IPS DF 6.9 (cell line): ENCODE measurements at places on chromosomes 3 and 15.

- H3K4me1 ChIP-seq = no peaks in the 10 kb centered on the region
- no peaks in the 10 kb centered on the region for H3K27me3 ChIP-seq
- H3K4me3 ChIP-seq = no peak overlapping the region
- no peak for DNase-seq
These were observed 340.6 kb downstream of the SOX2 start for GRCh38 chr3:182052332-182052731.

DNA sequence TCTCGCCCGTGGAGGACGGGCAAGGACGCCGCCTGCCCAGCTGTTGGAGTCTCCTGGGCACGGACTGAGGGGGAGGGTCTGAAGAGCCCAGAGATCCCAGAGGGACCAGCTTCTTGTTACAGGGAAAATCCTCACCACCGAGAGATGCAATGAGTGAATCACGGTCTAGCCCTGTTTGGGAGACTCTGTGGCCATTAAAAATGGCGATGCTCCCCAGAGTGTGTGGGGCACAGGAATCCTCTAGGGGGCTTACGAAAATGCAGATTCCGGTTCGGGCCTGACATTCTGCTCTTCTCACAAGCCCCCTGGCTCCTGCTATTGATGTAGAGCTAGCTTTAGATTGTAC, 35.5 kb upstream of the EPHB3 start:
- H3K36me3 ChIP-seq = no peaks in the 10 kb centered on the region
- no peak overlapping the region for H3K27ac ChIP-seq
- DNase-seq = no peak
- H3K4me3 ChIP-seq = peak overlapping the region; percentile 35; the same call in 1 of the 2 replicates
- H3K27me3 ChIP-seq = no peaks in the 10 kb centered on the region

DNA sequence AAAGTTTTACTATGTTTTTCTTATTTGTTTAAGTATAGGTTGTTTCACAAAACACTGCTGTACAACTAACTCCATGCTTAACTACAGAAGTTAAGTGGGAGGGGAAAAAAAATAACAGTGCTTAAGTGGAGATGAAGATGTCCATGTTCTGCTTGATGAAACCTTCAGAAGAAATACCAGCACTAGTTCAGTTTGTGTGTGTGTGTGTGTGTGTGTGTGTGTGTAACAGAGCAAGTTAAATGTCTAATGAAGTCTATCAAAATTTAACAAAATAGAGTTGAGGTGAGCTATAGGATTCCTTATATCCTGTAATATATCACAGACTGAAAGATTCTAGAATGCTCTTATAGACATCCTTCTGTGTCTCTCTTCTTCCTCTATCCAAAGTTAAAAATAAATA, 44.1 kb upstream of the CBLB start:
- no peak overlapping the region for H3K27ac ChIP-seq
- H3K4me3 ChIP-seq = no peak overlapping the region
- H3K36me3 ChIP-seq = no peaks in the 10 kb centered on the region

GRCh38 chr15:100861511-100861991, 18.1 kb upstream of the ALDH1A3 start:
- H3K4me3 ChIP-seq = no peak overlapping the region
- no peaks in the 10 kb centered on the region for H3K27me3 ChIP-seq
- H3K4me1 ChIP-seq = no peaks in the 10 kb centered on the region
- no peak for DNase-seq
- H3K36me3 ChIP-seq = no peaks in the 10 kb centered on the region

- no peaks in the 10 kb centered on the region for H3K36me3 ChIP-seq
- H3K4me3 ChIP-seq = no peak overlapping the region
- peaks cover 1% of the 10 kb centered on the region; the same call in 1 of the 2 replicates for H3K4me1 ChIP-seq
- no peak overlapping the region for H3K27ac ChIP-seq
- peak; percentile 58 for DNase-seq
These were observed 317.8 kb upstream of the C2CD4B start for GRCh38 chr15:62482785-62483429.

- H3K4me1 ChIP-seq = no peaks in the 10 kb centered on the region
- no peak overlapping the region for H3K4me3 ChIP-seq
- H3K36me3 ChIP-seq = no peaks in the 10 kb centered on the region
- no peak for DNase-seq
- H3K27ac ChIP-seq = no peak overlapping the region
These were observed 502.0 kb upstream of the CFAP20DC start for GRCh38 chr3:59551834-59552233.

DNA sequence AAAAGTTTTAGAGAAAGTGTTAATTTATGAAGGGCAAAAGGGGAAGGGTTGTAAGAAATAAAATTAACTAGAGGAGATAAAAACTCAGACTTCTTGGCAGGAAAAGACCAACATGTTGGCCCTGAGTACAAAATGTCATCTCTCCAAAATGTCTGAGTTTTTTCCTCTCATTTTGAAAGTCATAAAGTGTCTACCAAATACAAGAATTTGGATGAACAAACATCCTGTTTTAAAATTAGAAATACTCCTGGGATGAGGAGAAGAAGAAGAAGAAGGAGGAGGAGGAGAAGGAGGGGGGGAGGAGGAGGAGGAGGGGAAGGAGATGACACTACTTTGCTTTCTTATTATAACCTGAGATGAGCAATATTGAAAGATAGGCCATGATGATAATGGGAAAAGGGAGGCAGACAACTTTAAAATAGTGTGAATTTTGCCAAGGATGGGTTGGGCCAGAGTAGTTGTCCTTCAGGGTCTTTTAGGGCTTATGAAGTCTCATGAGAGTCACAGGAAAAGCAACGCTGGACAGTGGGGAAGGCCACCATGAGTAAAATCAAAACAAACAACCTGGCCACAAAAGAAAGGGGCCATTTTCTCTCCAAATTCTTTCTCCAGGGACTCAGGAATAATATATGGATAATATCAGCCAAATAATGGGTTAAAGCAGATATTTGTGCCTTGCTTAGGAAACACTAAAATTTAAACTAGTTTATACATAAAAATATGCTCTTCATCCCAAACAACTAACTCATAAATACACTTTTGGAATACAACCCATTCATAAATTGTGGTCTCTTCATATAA, 632.9 kb downstream of the EPHA3 start:
- DNase-seq = no peak
- no peaks in the 10 kb centered on the region for H3K36me3 ChIP-seq
- no peak overlapping the region for H3K4me3 ChIP-seq

GRCh38 chr15:37111427-37111717, 11.0 kb upstream of the MEIS2 start:
- H3K4me1 ChIP-seq = peaks cover 6% of the 10 kb centered on the region; the same call in 1 of the 2 replicates
- DNase-seq = no peak
- H3K36me3 ChIP-seq = no peaks in the 10 kb centered on the region
- peaks cover 37% of the 10 kb centered on the region for H3K27me3 ChIP-seq

DNA sequence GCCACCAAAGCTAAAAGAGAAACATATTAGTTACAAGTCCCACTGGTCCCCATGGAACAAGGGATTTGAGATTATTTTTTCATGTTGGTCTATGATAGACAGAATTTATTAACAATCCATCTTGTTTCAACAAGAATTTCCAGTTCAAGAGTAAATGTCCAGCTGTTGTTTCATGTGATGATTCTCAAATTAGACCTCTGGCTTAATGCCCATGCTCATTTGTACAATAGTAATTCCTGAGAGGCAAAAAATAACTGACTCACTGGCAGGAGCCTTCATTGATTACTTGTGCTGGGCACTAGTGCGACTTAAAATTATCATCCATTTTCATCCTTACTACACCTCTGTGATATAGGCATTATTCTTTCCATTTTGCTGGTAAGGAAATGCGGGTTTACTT, 171.3 kb downstream of the ITPR1 start:
- DNase-seq = no peak
- H3K27me3 ChIP-seq = no peaks in the 10 kb centered on the region
- no peak overlapping the region for H3K27ac ChIP-seq
- no peak overlapping the region for H3K4me3 ChIP-seq

DNA sequence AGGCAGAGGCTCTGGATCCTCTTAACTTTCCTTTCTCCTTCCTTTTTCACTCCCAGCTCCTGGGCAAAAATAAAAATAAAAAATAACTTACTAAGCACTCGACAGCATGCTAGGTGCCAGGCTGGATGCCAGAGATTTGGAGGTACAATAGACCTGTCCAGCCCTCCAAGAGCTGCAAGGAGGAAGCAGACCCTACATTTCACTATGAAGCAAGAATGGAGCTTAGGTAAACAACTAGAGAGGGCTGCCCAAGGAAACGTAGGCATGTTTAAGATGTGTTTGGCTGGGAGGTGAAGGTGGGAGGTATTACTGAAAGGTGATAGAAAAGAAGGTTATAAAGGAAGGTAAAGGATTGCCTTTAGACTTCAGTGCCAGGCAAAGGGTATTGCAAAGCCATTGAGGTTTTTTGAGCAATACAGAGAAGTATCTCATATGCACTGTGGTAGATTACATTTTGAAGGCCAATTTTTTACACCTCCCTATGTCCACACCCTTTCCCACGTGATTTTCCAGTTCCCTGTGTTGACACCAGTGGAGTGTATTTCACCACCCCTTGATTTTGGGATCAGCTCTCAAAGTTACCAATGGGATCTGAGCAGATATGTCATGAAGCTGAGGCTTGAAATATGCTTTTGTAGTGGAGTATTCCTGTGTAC, 69.1 kb downstream of the DCLK3 start:
- no peak overlapping the region for H3K27ac ChIP-seq
- H3K36me3 ChIP-seq = no peaks in the 10 kb centered on the region
- H3K4me1 ChIP-seq = no peaks in the 10 kb centered on the region; the same call in 1 of the 2 replicates
- DNase-seq = no peak
- H3K27me3 ChIP-seq = no peaks in the 10 kb centered on the region
- H3K4me3 ChIP-seq = no peak overlapping the region

DNA sequence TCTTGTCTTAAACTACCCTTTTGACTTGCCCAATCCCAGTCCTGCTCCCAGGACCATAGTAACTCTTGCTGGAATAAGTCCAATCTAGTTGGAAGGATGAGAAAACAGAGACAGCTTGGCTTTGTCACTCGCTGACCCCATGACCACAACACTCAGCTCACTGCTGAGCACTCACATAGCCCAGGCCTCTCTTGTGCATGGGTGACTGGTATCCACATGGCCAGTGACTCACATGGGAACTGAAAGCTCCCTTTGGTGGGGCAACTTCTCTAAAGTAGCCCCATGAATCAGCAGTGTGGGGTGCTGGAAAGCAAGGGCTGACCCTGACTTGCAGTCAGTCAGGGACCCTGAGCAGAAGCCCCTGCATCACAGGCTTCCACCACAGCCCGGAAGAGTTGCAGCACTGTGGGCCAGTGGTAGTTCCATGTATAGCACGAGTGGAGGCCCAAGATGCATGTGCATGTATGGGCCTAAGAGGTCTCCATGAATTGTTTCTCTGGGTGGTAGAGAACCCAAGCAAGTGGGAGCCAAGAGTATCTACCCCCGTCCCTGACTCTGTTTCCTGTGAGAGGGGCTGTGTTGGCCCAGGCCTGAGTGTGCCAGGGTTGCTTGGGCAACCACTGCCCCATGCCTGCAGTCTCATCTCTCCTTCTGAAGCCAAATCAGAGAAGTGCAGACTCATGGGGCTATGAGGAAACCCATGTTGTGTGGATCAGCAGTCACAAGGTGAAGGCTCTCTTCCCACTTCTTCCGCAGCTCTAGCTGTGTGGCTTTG, 62.1 kb upstream of the XCR1 start:
- no peaks in the 10 kb centered on the region for H3K4me1 ChIP-seq
- H3K27me3 ChIP-seq = no peaks in the 10 kb centered on the region
- DNase-seq = no peak
- H3K36me3 ChIP-seq = no peaks in the 10 kb centered on the region

GRCh38 chr3:89565098-89565497, 457.7 kb downstream of the EPHA3 start:
- no peaks in the 10 kb centered on the region for H3K36me3 ChIP-seq
- no peak overlapping the region for H3K4me3 ChIP-seq
- no peaks in the 10 kb centered on the region for H3K4me1 ChIP-seq
- H3K27me3 ChIP-seq = no peaks in the 10 kb centered on the region
- H3K27ac ChIP-seq = no peak overlapping the region

DNA sequence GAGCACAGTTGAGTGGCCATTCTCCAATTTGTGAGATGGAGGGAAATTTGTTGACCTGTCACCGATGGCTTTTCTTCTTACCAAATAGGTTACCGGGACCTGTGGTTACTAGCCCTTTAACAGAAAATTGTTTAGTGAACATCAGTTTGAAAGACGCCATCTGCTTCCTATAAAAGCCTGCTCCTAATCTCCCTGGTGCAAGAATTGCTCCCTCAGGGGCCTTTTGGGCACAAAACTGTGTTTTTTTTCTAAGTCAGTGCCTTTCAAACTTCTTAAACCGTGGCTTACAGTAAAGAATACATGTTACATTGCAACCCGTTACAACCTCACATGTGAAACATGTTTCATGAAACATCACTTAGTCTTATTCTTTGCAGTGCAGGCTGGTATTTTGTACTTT, 15.0 kb downstream of the CACNA2D3 start:
- H3K27ac ChIP-seq = no peak overlapping the region
- no peaks in the 10 kb centered on the region for H3K27me3 ChIP-seq
- H3K4me1 ChIP-seq = peaks cover 3% of the 10 kb centered on the region; the same call in 1 of the 2 replicates
- no peak for DNase-seq

- peaks cover 4% of the 10 kb centered on the region; the same call in 1 of the 2 replicates for H3K4me1 ChIP-seq
- no peaks in the 10 kb centered on the region for H3K36me3 ChIP-seq
- H3K4me3 ChIP-seq = no peak overlapping the region
- peaks cover 5% of the 10 kb centered on the region; the same call in 1 of the 2 replicates for H3K27me3 ChIP-seq
- no peak for DNase-seq
These were observed 27.2 kb downstream of the SEMA6D start for GRCh38 chr15:47744496-47744895.

DNA sequence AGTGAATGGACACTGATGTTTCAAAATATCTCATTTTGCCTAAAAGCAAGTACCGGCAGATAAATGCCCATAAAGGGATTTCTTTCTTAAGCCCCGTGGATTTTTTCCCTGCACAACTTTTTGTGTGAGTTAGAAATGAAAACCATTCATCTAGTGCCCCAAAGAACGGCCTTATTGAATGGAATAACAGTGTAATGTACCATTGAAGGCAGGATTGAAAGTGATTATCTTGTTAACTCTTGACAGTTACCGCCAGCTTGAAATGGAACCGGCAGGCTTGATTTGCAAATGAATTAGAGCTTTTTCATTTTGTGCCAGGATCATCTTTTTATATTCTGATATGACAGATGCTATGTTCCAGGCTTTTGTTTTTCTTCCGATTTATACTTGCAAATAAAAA, 162.2 kb downstream of the RSRC1 start:
- no peaks in the 10 kb centered on the region for H3K27me3 ChIP-seq
- H3K27ac ChIP-seq = no peak overlapping the region
- DNase-seq = no peak
- H3K36me3 ChIP-seq = no peaks in the 10 kb centered on the region

GRCh38 chr3:133527081-133527715, 46.3 kb upstream of the CDV3 start:
- H3K4me1 ChIP-seq = no peaks in the 10 kb centered on the region
- no peaks in the 10 kb centered on the region for H3K27me3 ChIP-seq
- H3K4me3 ChIP-seq = no peak overlapping the region
- H3K36me3 ChIP-seq = no peaks in the 10 kb centered on the region
- no peak overlapping the region for H3K27ac ChIP-seq

- no peaks in the 10 kb centered on the region for H3K4me1 ChIP-seq
- no peak for DNase-seq
- no peak overlapping the region for H3K27ac ChIP-seq
- no peak overlapping the region for H3K4me3 ChIP-seq
These were observed 24.2 kb downstream of the ABHD2 start for GRCh38 chr15:89112341-89112971.

GRCh38 chr3:118889691-118890090, 145.0 kb downstream of the IGSF11 start:
- no peaks in the 10 kb centered on the region for H3K4me1 ChIP-seq
- no peaks in the 10 kb centered on the region; the same call in 1 of the 2 replicates for H3K27me3 ChIP-seq
- H3K4me3 ChIP-seq = no peak overlapping the region
- DNase-seq = no peak
- no peak overlapping the region for H3K27ac ChIP-seq
